ENCODE measurements at places on chromosomes 1 and 21.

- DNase-seq, result no peak
Measured at GRCh38 chr1:214453109-214453722, 98.2 kb downstream of the PTPN14 start.

DNA sequence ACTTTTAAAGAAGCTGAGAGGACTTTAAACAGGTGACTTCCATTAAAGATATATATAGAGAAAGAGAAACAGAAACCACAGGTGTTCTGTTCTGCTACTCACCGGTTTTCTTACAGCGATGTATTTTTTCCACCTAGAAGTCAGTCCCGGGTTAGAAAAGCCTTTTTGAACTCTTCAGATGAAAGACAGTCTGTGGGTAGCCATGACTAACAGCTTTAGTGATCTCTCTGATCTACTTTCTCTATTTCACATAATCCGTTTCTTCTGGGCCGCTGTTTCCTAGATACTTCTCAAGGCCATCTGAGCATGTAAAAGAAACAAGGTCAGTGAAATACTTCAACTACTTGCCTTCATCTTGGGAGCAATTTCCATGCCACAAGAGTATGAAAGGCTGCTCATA is 25.1 kb downstream of the WDR64 start:
- DNase-seq, result no peak

DNA sequence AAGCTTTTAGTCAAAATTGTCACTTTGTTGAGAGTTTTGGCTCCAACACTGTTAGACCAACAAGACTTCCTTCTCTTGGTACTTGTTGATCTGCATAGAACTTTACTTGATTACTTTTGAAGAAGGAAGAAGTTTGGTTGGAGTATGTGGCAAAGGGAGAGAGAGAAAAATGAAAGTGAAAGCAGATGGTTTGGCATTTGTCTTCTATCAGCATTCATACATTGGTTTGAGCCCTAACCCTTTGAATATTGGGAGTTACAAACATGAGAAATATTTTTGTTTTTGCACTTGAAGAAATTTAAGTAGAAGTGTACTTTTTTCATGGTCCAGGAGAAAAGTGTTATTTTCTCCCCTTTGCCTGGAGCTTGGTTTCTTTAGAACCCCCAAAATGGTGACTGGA is 169.8 kb downstream of the ADGRL4 start:
- DNase-seq, result no peak

- peak; percentile 78 for DNase-seq
Measured at GRCh38 chr1:204074274-204075138, 1.6 kb downstream of the SOX13 start.

GRCh38 chr1:18293291-18293690 is 185.7 kb downstream of the IGSF21 start:
- no peak for DNase-seq

- no peak for DNase-seq
Measured at GRCh38 chr1:69913977-69914376, 291.4 kb downstream of the LRRC40 start.

GRCh38 chr1:236334893-236335545 is 53.3 kb upstream of the ERO1B start:
- DNase-seq, result no peak

GRCh38 chr1:182953826-182954225 is 860 bp upstream of the SHCBP1L start:
- DNase-seq, result no peak

DNA sequence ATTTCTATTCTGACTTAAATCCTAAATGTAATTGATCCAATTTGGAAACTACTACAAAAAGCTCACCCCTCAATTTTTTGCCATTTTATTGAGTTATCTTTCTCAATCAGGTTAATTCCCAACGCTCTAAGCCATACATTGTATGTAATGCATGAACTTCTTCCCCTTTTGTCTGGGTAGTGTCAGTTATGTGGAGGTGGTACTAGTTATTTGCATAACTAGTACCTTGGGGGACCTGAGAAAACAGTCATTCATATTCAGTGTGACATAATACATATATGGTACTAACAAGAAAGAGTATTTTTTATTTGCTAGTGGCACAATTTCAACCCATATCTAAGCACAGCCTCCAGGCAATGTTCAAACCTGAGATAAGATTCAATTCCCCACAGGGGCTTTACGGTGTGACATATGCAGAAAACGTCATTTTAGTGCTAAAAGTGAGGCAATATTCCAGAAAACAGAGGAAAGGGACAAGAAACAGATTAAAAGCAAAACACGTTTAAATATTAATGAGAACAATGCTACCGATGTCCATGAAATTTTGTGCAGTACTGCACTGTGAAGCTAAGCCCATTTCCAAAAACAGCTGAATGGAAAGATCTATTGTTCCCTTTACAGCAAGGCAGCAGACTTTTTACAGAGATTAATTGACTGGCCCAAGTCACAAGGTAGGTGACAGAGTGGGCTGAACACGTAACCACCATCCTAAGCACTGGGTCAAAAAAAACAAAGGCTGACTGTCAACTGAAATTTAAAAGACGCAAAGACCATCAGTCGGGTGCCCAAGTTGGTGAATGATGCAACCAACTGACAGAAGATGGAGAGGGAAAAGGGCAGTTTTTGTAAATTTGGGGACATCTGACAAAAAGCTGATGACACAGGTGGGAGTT is 1.4 kb downstream of the HLCS start:
- peak; percentile 55 for DNase-seq

- peak; percentile 65 for DNase-seq
Measured at GRCh38 chr1:36366091-36366661, 19.5 kb downstream of the STK40 start.

- no peak for DNase-seq
Measured at GRCh38 chr1:208004851-208005250, 93.9 kb upstream of the CD34 start.

GRCh38 chr1:5997316-5997715 is 5.1 kb upstream of the NPHP4 start:
- DNase-seq, result no peak

DNA sequence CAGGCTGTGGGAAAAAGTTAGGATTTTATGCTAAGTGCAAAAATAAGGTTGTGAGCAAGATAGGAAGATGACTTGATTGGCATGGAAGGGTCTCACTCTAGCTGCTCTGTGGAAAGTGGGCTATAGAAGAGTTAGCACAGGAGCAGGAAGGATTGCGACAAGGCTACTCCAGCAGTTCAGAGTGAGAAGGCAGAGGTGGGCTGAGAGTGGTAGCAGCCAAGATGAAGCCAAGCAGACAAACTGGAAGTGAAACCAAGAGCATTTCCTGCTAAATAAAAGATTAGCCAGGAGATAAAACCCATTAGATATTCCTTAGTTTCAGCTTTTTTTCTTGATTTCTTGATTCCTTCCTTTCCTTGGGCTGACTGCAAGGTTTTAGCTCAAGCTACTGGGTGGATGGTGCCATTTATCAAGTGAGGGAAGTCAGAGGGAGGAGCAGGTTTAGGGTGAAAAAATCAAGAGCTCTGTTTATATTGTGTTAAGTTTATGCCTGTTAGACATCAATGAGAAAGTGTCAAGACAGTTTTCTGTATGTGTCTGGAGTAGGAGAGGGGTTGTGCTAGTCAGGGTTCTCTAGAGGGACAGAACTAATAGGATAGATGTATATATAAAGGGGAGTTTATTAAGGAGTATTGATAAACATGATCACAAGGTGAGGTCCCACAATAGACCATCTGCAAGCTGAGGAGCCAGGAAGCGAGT is 33.1 kb upstream of the ZNF644 start:
- no peak for DNase-seq

- no peak for DNase-seq
Measured at GRCh38 chr1:186987769-186988168, 159.0 kb downstream of the PLA2G4A start.
